ENCODE measurements at places on chromosomes 3 and 15. TPM values are rescaled to one million over a fixed set of nuclear protein-coding genes. Genes with fewer than 3 reads are reported as not detected.

DNA sequence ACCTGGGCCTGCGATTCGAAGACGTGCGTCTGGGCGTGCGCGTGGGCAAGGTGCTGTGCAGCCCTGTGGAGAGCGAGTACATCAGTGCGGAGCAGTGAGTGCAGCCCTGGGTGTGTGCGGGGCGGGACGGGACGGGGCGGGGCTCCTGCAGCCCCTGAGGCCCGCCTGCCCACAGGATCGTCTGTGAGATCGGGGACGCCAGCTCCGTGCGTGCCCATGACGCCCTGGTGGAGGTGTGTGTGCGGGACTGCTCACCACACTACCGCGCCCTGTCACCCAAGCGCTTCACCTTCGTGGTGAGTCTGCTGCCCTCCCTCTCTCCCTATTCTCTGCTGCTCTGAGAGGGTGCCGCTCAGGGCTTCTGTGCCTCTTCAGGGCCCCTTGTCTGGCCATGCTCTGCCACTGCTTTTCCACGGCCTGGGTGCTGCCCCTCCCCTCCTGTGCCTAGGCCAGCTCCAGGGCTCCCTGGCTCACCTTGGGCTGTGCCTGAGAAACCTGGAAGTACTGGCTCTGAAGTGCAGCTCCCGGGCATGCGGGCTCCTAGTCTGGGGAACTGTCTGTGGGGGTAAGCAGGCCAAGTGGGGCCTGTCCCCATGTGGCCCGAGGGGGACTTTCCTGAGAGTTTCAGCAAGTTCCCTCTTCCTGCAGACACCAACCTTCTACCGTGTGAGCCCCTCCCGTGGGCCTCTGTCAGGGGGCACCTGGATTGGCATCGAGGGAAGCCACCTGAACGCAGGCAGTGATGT lies 31.8 kb downstream of the PLXNA1 start:
- H3K27ac ChIP-seq = no peak overlapping the region
- H3K36me3 ChIP-seq = peaks cover 99% of the 10 kb centered on the region
- DNase-seq = no peak

The ABHD17C gene
- 11.4 TPM for total RNA-seq

The ITIH1 gene
- total RNA-seq = not detected

The ATOSA gene
- 86.8 TPM for total RNA-seq
